ENCODE measurements at places on chromosomes 5 and 9.

DNA sequence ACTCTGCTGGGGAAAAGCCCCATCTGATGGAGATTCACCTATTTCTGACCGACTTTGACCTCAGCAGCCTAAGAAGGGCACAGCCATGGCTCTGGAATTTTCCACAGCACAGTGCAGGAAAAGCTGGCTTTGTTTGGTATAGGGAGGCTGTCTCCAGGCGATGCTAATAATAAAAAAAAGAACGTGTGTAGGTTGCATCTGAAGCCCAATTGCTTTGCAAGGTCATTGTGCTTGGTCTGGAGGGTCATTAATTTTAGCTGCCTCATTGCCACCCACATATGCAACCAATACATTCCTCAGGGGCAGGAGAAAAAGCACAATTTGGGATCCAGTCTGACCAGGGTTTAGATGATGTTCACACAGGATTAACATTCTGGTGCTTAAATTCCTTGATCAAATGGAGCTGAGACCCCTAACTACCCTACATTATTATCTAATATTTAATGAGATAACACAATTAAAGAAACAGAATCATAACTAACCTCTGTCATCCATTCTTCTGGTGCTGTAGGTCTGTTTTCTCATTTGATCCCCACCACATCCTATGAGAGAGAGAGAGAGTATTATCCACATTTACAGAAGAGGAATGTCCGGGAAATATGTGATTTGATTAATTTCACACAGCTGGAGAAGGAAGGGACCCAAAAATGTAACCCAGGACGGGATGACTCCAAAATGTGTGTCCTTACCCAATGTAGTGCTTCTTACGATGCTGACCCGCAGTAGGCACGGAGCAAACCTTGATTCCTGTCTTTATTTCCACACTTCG is 175.9 kb downstream of the RFK start:
- no peak for DNase-seq

DNA sequence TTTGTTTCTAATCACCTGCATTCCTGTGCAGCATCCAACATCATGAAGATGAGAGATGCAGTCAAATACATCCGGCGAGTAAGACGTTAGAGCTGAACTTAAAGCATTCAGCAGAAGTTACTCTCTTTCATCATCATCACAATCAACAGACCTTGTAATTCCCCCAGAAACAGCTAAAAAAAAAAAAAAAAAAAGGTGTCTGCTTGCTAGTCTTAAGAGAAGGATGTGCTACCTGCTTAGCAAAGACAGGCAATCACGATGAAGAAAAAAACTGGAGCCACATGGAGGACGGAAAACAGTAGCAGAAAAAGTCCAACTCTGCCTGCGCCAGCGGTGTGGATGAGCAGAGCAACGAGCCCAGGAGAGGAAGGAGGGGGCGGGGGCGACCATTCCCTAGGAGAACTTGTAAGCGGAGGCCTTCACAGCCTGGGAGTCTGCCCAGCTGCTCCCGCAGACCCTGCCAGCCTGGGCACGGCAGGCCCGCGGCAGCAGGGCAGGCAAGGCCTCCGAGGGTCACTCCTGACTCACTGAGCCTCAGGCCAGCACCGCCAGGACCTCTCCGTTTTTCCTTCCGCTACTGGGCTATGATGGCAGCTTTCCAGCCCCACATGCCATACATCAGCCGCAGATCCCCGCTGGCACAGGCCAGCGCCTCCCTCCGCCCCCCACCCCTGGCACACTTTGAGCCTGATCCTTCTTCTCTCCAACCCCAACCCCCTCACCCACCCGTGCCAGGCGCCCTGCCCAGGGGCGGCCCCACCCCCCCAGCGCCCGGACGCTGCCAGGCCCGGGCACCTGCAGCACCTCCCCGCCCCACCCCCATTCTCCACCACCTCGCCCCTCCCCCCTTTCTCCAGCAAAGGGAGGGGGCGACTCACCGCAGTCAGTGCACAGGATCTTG is 1.4 kb downstream of the NRG2 start:
- peak; percentile 31 for DNase-seq

DNA sequence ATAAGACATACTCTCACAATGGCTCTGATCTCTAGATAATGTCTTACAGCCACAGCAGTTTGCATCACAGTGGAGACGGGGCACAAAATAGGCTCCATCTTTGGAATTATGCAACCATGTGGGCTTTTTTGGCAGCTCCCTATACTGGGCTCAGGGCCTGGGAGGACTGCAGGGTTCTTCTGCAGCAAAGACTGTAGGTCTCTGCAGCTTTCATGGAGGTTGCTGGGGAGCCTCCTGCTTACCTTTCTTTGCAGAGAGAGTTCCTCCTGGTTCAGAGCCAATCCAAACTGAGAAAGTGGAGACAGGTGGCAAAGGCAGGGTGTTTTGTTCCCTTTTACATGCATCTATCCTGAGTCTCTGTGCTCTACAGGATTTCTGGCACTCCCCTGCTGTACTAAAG is 558.0 kb downstream of the TLR4 start:
- no peak for DNase-seq

GRCh38 chr5:5339257-5339656 is 83.2 kb upstream of the ICE1 start:
- DNase-seq, result no peak

DNA sequence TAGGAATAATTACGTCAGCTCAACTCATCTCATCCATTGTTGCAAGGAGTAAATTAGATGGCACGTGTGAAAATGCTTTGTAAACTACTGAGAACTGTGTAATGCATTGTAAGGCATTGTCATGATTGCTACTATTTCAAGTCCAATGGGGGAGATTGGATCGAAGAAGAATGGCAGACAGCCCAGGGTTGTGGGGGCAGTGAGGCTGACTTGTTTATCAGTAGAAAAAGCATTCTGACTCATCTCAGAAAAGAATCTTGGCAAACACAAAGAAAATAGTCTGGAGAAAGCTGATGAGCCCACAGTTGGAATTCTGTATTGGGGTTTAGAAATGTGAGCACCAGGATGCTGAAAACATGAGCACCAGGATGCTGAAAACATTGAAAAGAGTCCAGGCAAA is 28.0 kb upstream of the DAP start:
- DNase-seq, result peak; percentile 80

All from HS-27A (cell line).